ENCODE measurements at places on chromosomes 5 and 9.

DNA sequence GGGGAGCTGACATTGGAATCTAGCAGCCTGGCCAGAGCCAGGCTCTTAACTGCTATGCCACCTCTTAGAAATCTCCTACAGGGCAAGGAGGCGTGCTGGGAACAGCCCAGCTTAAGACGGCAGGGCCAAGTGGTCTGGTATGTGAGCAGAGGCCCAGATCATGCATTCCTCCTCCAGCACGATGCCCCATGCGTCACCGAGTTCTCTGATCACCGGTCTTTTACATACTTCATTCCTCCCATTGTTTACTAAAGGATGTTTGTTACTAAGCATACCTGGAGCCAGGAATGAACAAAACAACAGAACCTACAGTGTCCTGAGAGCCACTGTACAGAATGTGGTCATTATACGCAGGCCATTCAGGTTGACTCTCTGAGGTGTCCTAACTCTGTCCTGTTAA, 73.8 kb downstream of the TRIO start:
- DNase-seq = no peak

DNA sequence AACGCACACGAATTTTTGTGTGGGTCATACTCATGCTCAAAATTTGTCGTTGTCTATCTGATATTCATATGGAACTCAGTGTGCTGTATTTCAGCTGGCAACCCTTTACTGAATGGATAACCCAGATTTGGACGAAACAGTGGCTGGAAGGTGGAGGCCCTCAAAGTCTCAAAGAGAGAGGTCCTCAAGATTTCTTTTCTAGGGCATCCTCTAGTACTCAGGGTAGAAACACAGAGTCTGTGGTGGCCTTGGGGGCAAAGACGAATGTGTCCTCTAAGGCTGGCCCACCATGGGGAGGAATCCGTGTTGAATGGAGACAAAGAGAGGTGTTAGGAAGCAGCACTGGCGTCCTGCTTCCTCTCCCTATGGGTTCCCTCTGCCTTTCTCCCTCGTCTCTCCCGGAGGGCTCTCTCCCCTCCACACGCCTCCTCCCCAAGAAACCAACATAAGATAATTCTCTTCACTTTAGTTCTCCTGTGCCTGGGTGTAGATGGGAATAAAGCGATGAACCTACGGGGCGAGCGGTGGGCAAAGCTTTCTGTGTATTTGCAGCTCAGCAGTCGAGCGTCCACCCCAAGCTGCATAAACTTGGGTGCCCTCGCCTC, 333.7 kb downstream of the CWC27 start:
- DNase-seq = no peak

- no peak for DNase-seq
Observed at GRCh38 chr9:97561501-97561900, 60.0 kb downstream of the TMOD1 start.

GRCh38 chr9:130997925-130998596, 10.9 kb upstream of the LAMC3 start:
- DNase-seq = peak; percentile 42

- DNase-seq = no peak
Observed at GRCh38 chr5:140114341-140115185, 654 bp downstream of the PURA start.

DNA sequence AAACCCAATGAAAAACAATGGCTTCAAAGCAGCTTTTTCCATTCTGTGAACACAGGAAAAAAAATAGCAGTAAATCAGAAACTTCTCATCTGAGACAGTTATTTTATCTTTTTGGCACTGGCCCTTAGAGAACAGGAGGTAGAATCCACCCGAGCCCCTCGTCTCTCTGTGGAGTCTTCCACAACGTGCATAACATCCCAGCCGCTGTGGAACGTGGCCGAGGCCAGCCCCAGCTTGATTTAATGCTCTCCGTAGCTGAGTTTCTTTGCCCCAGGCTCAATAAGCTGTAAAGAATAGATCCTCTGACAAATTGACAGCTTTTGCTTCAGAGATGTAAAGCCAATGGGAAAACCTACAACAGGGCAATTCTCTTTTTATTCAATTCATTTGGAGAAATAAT, 107.9 kb upstream of the DAP start:
- DNase-seq = no peak

DNA sequence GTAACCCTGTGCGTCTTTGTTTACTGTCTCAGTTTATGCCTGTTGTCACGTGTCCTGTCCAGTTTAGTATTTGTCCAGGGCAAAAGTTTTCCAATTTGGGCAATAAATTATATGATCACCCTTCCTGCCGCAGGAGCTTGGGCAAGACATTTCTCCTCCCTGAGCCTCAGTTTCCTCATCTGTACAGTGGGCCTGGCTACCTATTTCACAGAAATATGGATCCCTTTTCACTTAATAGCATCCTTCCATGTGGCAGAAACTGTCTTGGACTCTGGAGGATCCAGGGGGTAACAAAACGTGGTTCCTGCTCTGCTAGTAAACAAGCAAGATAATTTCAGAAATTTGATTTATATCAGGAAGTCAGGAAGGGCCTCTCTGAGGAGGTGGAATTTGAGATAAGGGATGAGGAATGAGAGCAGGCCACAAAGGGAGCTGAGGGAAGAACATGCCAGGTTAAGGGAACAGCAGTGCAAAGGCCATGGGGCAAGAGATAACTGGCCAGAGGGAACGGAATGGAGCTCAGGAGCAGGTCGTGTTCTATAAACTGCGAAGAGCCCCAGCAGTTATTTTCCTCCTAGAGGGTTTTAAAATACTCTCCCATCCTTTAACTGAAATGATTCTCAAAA, 15.1 kb upstream of the PPARGC1B start:
- DNase-seq = no peak

- DNase-seq = no peak
Observed at GRCh38 chr5:137836298-137836697, 31.4 kb upstream of the MYOT start.

Data from NCI-H1694 (cell line).